ENCODE measurements at places on chromosomes 4 and X.

GRCh38 chr4:13674971-13675370 is 47.4 kb upstream of the BOD1L1 start:
- H3K4me1 ChIP-seq: no peaks in the 10 kb centered on the region
- H3K36me3 ChIP-seq: no peaks in the 10 kb centered on the region
- no peaks in the 10 kb centered on the region for H3K27me3 ChIP-seq
- DNase-seq: no peak
- H3K4me3 ChIP-seq: no peak overlapping the region
- no peak overlapping the region for H3K27ac ChIP-seq

GRCh38 chrX:16914058-16914457 is 32.4 kb upstream of the REPS2 start:
- no peaks in the 10 kb centered on the region for H3K27me3 ChIP-seq
- H3K27ac ChIP-seq: no peak overlapping the region
- H3K4me1 ChIP-seq: no peaks in the 10 kb centered on the region

DNA sequence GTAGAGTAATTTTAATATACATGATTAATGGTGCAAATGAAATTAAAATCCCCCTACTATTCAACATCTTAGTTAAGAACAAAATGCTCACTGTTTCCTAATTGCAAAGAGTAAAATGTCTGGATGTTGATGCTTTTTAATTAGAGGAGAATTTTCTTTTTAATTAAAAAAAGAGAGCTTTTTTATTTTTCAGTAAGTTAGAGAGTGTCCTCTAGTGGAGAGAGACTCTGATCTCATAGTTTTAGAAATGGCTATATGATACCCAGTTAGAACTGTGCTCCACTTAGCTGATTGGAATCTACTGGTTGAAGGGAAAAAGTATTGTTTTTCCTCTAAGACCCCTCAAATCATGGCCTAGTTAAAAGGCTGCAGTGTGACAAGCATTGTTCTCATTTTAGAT is 312.0 kb upstream of the MAGEB2 start:
- no peaks in the 10 kb centered on the region for H3K4me1 ChIP-seq
- H3K27ac ChIP-seq: no peak overlapping the region
- H3K36me3 ChIP-seq: no peaks in the 10 kb centered on the region
- no peak overlapping the region for H3K4me3 ChIP-seq

DNA sequence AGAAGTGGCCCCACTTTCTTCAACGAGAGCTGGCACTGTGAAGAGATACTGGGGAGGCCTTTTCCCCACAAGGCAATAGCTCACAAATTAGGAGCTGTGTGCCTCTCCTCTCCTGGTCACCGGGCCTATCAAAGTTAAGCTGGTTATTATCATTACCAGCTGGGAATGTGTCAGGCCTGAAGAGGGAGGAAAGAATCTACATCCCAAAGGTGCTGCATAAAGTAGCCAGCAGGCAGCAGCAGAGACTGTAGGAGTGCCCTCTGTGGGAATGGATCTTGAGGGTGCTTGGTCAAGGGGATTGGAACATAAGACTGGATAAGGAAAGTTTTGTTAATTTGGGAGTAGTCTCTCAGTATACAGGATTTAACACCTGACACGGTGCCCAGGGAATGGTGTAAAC is 9.1 kb upstream of the TMPRSS11D start:
- H3K27me3 ChIP-seq: no peaks in the 10 kb centered on the region
- H3K27ac ChIP-seq: no peak overlapping the region
- H3K4me3 ChIP-seq: no peak overlapping the region
- H3K36me3 ChIP-seq: no peaks in the 10 kb centered on the region
- no peaks in the 10 kb centered on the region for H3K4me1 ChIP-seq

- no peak overlapping the region for H3K27ac ChIP-seq
- H3K36me3 ChIP-seq: no peaks in the 10 kb centered on the region
- H3K27me3 ChIP-seq: no peaks in the 10 kb centered on the region
- H3K4me1 ChIP-seq: peaks cover 15% of the 10 kb centered on the region
- no peak for DNase-seq
Observed at GRCh38 chr4:26877961-26878360, 17.3 kb downstream of the STIM2 start.

GRCh38 chrX:145213504-145213903 is 33.8 kb upstream of the SPANXN1 start:
- H3K36me3 ChIP-seq: no peaks in the 10 kb centered on the region
- no peak for DNase-seq
- H3K27ac ChIP-seq: no peak overlapping the region
- H3K4me3 ChIP-seq: no peak overlapping the region
- H3K4me1 ChIP-seq: no peaks in the 10 kb centered on the region

- no peak overlapping the region for H3K4me3 ChIP-seq
- no peaks in the 10 kb centered on the region for H3K36me3 ChIP-seq
- H3K27ac ChIP-seq: no peak overlapping the region
- H3K27me3 ChIP-seq: no peaks in the 10 kb centered on the region
- no peaks in the 10 kb centered on the region for H3K4me1 ChIP-seq
Observed at GRCh38 chr4:81896936-81897335, 425.2 kb upstream of the RASGEF1B start.

DNA sequence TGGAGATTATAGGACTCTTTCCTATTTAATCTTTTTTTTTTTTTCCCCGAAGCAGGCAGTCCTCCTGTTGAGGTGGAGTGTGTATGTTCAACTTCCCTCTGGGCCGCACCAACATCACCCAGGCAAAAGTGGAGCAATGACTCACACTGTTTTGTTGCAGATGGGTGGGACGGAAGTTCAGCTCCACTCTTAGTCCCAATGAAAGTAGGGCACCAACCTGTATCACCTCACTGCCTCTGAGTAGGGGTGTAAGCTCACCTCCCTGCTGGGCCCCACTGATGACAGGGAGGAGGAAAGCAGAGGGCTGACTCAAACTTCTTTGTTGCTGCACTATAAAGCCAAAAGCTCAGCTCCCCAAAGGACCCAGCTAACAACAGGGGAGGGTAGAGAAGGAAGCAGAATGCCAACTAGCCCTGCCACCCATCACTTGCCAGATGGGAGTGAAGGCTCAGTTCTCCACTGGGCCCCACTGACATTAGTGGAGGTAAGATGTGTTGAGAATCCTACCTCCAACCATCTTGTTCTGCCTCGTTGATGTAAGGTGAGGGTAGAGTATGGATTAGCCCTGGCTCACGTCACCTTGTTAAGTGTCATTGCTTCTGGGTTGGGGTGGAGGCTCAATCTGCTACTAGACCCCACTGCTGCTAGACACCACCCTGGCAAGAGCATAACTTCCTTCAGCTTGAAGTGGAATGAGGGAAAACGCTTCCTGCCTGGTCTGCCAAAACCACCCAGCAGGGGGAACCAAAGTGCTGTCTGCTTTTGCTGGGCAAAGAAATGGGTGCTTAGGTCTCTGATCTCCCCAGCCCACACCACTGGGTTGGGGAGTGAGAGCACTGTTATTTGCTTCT is 14.1 kb downstream of the RPS6KA3 start:
- no peaks in the 10 kb centered on the region for H3K4me1 ChIP-seq
- no peak overlapping the region for H3K27ac ChIP-seq
- no peak overlapping the region for H3K4me3 ChIP-seq
- DNase-seq: no peak
- H3K27me3 ChIP-seq: no peaks in the 10 kb centered on the region

DNA sequence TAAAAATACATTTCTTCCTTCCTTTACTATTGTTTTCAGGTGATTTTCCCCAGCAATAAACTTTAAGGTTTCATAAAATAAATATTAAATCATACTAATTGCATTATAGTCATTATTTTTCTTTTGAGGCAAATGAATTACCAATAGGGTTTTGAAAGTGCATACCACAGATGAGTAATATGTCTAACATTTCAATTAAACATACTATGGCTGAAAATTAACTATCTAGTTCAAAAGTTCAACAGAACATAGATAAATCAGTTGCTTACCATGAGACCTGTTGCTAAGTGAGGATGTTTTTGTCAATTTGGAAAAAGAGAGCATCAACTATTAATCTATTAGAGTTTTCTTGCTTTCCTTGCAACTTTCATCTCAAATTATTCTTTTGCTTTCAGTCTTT is 35.0 kb downstream of the NPY5R start:
- no peak overlapping the region for H3K4me3 ChIP-seq
- H3K36me3 ChIP-seq: no peaks in the 10 kb centered on the region
- no peaks in the 10 kb centered on the region for H3K4me1 ChIP-seq
- no peak for DNase-seq
- H3K27me3 ChIP-seq: no peaks in the 10 kb centered on the region
- no peak overlapping the region for H3K27ac ChIP-seq

GRCh38 chrX:31658360-31658759 is 586.5 kb upstream of the FTHL17 start:
- H3K36me3 ChIP-seq: no peaks in the 10 kb centered on the region
- no peak overlapping the region for H3K4me3 ChIP-seq
- no peak overlapping the region for H3K27ac ChIP-seq
- no peaks in the 10 kb centered on the region for H3K4me1 ChIP-seq
- DNase-seq: no peak
- H3K27me3 ChIP-seq: no peaks in the 10 kb centered on the region

- H3K4me3 ChIP-seq: no peak overlapping the region
- DNase-seq: no peak
- no peaks in the 10 kb centered on the region for H3K4me1 ChIP-seq
- no peaks in the 10 kb centered on the region for H3K27me3 ChIP-seq
Observed at GRCh38 chrX:5718651-5719050, 510.0 kb downstream of the NLGN4X start.

DNA sequence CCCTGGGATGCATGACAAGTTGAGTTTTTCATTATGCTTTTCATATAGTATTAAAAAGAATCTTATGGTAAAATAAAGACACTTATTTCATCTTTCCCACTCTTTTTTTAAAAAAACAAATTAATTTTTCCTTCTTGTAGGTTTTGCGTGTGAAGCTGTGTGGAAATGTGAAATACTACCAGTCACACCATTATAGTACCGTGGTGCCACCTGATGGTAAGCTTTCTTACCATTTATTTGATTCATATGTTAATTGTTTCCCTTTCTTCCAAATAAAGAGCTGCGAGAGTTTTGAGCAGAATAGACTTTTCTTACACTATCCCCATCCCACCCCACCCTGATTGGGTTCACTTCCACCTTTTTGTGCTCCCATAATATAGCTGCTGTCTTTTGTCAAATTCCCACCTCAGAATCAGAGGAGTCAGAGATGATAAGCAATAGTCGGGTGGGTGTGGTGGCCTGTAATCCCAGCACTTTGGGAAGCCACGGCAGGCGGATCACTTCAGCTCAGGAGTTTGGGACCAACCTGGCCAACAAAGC is 44.3 kb downstream of the CASP6 start:
- no peaks in the 10 kb centered on the region for H3K27me3 ChIP-seq
- no peaks in the 10 kb centered on the region for H3K4me1 ChIP-seq
- no peaks in the 10 kb centered on the region for H3K36me3 ChIP-seq
- H3K4me3 ChIP-seq: no peak overlapping the region
- no peak for DNase-seq
- no peak overlapping the region for H3K27ac ChIP-seq

DNA sequence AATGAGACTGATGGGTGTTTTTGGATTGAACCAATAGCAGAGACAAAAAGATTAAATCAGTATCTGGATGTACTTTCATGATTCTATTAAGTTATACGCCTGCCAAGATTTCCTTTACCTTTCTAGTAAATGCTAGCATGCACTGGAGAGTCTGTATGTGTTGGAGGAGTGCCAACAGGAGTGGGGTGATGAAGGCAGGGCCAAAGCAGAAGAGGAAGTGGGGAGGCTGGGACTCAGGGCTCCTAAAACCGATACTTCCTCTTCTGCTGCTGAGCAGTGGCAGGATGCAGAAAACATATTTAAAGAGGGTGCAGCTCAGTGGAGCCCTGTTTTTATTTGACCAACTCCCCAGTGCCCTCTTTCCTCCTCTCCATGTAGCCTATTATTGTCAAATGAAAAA is 5.6 kb downstream of the CYSLTR1 start:
- H3K4me3 ChIP-seq: no peak overlapping the region
- no peaks in the 10 kb centered on the region for H3K36me3 ChIP-seq
- no peaks in the 10 kb centered on the region for H3K27me3 ChIP-seq
- DNase-seq: no peak

DNA sequence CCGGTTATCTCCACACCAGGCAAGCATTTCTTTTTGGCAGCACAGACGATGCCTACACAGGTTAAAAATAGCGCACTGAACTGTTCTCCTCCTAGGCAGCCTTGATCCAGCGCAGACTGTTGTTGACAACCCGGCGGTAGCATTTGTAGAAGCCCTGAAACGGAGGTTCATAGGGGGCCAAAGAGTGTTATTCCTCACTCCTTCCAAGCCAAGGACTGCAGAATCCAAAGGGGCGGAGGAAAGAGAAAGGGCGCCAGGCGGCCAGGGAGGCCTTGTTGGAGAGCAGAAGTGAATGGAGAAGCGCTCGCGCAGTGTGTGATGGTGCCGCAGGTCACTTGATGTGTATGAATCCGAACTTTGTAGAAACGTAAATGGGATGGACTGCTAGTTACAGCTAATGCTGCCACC is 82.7 kb downstream of the TENM3 start:
- no peak overlapping the region for H3K4me3 ChIP-seq
- no peak for DNase-seq
- no peaks in the 10 kb centered on the region for H3K36me3 ChIP-seq
- H3K27ac ChIP-seq: no peak overlapping the region

DNA sequence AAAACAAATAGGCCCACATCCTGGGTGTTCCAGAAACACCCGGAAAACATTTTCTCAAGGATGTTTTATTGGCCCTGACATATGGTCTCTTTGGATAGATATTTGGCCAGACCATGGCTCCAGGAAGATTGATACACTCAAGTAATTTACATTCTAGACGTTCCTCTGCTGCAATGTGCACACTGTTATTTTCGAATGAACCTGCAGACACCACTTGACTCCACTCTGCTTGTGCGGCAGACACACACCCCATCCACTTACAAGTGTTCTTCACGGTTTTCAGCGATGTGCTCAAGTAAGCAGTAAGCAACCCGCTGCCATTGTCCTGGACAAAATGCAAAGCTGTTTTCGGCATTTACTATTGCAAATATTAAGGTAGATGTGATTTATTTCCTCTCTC is 12.0 kb upstream of the GPM6A start:
- H3K27me3 ChIP-seq: no peaks in the 10 kb centered on the region
- no peak overlapping the region for H3K27ac ChIP-seq
- H3K4me1 ChIP-seq: no peaks in the 10 kb centered on the region
- H3K36me3 ChIP-seq: no peaks in the 10 kb centered on the region

DNA sequence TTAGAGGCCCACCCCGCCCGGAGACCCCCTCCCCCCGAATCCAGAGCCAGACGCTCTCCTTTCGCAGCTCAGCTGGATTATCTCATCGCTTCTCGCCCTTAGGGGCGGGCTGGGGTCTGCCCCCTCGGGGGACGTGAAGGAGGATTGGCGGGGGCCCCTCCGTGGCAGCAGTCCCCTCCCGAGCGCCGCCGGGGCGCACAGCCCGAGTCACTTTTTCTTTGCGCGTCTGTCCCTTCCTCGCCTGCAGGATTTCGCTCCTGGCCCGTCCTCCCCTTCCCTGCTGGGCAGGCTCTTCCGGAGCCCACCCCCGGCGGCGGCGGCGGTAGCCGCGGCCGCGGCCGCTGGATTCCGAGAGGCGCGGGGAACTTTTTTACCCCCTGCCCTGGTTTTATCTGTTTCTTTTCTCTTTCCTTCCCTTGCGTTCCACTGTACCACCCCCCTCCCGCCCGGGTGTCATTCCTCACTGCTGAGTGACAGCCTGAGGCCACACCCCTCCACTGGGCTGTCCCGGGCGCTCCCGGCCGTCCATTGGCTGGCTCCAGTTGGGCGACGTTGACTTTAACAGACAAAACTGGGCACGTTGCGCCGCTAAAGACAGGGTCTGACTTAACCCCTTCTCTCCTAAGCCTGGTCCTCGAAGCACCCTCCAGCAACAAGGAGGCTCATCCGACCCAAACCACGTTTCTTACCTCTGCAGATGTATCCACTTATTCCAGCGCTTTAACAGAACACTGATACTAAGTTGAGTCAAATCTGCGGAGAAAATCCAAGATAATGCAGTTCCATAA is 492 bp upstream of the NKX3-2 start:
- H3K4me1 ChIP-seq: peaks cover 53% of the 10 kb centered on the region
- DNase-seq: no peak
- no peaks in the 10 kb centered on the region for H3K36me3 ChIP-seq
- peak overlapping the region; percentile 60 for H3K27ac ChIP-seq
- peak overlapping the region; percentile 61 for H3K4me3 ChIP-seq

Measured in vagina (tissue), 2 donors.